ENCODE measurements at places on chromosomes 1 and 21.

- no peak for DNase-seq
Observed at GRCh38 chr1:20625176-20626097, 7.8 kb upstream of the PINK1 start.

- DNase-seq = no peak
Observed at GRCh38 chr1:7594714-7595295, 176.3 kb upstream of the VAMP3 start.

DNA sequence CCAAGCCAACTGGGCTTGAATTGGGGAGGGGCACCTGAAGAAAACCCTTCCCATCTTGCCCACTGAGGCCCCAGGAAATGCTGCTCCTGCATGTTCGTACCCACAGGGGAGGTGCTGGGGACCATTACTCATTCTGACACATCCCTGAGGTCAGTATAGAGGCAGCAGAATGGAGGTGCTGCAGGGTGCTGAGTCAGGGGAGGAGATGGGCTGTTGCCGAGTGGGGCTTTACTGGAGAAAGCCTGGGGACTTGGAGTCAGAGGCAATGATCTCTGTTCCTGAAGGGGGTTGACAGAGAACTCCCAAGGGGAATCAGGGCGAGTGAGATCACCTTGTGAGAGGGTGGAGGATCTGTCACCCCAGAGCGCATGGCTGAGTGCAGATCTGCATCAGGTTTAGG, 40.2 kb upstream of the KCNA10 start:
- no peak for DNase-seq

DNA sequence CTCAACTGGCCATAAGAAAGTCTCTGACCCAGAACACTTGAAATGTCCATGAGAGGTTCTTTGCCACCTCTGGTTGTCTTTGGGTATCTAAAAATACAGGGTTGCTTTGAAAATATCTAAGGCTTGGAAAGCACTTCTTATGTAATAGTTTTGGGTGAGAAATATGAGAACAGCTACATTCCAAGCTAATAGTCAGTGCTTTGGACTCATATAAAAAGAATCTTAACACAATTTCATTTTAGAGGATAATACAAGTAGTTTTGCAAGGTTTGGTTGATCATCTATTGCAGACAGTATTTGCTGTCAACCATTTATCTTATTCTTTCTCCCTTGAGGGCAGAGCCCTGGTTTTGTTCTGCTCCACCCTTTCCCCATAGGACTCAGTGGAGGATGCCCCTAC, 207.5 kb downstream of the KCNK2 start:
- DNase-seq = no peak

DNA sequence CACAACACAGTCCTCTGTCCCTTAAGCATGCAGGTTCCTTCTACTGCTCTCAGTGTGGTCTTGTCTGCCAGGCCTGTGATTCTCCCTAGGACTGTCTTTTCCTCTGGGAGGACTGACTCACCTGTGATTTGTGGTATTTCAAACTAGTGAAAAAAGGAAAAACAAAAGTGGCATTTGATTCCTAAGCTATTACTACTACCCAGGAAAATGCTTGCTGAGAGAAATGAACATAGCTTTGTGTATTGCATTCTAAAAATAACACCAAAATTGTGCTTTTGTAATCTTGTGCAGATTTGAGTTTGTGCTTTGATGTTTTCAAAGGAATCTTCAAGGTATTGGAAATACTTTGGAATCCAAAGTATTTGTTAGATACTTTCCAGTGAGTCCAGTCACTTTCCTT, 57.0 kb downstream of the GPR161 start:
- DNase-seq = no peak

- DNase-seq = no peak
Observed at GRCh38 chr1:56774067-56774609, 45.1 kb downstream of the FYB2 start.

DNA sequence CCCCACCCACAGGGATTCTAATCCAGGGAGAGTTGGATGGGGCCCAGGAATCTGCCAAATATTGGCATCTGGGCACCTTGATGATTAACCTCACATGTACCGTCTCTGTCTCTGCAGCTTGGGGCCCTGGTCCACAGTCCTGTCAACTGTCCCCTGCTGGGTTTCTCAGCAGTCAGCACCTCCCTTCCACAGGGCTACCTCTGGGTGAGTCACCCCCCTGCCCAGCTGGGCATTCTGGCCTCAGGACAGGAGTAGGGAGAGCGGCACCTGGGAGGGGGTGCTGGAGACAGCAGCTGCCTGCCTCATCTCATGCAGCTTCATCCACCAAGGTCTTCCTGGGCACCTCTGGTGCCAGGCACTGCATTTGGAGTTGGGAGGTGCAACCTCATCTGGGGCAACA, 100.6 kb upstream of the ACTL8 start:
- no peak for DNase-seq

GRCh38 chr1:3495776-3496745, 41.6 kb downstream of the ARHGEF16 start:
- no peak for DNase-seq

DNA sequence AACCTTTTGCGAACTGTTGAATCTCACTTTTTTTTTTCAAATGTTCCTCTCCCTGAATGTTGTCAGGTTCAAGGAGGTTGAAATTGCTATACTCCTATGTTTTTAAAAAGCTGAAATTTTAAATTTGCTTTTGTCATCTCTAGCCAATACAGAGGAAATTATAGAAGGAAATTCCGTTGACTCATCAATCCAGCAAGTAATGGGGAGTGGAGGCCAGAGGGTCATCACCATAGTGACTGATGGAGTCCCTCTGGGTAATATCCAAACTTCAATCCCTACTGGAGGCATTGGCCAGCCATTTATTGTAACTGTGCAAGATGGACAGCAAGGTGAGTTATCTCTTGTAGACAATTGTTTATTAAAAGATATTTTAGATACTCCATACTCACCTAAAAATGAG, 36.3 kb downstream of the GABPB2 start:
- DNase-seq = no peak

DNA sequence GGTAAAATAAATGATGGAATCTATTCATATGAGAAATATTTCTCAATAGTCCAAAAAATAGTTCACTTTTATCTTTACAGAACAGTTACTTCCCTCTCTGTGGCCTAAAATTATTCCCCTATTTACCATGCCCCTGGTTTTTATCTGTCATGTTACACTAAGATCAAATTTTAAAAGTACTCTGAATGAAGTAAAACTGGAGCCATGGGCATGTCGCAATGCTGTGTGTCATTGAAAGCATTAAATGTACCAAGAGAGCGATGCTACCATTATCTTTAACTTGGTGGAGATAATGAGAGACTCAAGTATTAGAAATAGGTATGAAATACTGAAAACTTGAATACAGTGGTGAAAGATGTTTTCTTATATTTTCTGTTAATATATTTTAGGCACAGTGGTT, 146.2 kb downstream of the KCNT2 start:
- DNase-seq = no peak

DNA sequence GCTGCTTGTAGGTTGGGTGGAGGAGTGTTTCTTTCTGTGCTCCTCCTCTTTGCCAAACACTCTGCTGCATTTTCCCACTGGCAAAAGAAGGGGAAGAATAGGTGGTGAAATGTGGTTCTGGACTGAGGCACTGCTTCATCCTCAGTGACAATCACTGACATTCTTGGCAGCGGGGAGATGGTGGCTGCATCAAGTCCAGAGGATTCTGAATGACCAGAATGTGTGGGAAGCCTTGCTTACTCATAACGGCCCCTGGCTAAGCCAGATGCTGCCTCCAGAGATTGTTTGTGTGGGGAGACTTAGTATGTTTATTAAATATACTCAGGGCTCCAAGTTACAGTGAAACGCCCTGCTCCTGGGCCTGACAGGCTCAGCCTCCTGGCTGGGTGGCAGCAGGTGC, 160.3 kb downstream of the CACNA1E start:
- DNase-seq = no peak

GRCh38 chr1:89762386-89762778, 58.5 kb upstream of the LRRC8D start:
- no peak for DNase-seq

DNA sequence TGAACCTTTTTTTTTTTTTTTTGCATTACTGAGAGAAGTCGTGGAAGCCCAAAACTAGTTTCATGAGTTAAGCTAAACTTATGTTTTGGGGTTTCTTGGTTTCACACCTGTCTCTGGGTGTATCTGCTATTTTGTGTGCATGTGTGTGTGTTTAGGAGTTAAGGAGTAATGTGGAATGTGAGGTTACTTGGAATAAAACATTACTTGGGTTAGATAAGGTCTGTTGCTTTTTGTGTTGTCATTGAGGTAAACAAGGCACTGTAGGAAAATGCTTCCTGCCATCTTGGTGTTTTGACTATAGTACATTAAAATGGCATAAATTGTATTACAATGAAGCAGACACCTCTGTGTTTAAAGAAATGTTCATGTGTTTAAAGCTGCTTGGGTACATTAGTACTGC, 2.9 kb downstream of the TENT5C start:
- DNase-seq = no peak

DNA sequence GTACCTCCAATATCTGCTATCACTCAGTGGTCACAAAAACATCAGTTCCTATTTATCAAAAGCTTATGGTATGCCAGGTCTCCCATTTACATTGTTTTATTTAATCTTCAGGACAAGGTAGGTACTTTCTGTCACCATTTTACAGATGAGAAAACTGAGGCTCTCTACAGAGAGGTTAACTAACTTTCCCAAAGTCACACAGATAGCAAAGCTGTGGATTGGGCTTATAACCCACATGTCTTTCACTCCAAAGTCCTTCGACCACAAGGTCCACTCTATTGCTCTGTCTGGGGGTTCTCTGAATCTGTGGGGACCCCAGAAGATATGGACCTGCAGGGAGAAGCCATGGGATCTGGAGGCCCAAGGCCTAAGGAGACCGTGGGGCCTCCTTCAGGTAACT, 26.6 kb upstream of the EPS8L3 start:
- no peak for DNase-seq

DNA sequence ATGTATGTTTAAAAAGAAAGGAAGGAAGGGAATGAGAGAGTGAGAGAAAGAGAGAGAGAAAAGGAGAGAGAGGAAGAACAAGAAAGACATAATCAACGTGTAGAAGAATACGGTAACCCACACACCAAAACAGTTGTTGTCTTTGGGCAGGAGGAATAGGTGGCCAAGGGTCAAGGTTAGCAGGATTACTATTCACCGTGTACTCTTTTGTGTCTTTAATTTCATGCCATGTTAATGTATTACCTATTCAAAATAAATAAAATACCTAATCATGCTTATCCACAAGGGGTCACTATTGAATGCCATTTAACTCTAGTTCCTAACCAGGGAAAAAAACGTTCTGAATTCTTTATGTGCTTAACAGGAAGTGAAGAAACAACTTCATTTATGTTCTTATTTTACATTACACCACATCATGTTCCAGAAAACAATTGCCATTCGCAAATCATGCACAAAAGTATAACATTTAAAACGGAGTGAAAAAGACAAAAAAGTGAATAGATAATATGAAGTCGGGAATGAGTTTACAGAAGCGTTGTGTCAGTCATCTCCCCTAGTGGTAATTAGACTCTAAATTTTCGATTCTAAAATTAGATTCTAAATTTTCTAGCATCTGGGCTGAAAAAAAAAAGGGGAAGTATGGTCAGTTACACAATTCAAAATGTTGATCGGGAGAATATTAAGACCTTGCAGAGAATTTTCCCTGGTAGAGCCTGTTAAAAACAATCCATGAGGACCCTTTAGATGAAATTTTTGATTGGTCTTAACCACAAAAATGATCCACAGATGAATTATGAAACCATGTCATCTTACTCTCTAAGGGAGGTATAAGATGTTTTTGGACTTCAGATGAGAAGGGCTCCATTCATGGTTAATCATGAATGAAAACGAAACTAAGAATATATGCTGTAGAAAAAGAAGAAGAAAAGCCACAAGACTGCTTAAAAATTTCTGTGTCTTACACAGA, 700 bp upstream of the KMO start:
- DNase-seq = no peak

DNA sequence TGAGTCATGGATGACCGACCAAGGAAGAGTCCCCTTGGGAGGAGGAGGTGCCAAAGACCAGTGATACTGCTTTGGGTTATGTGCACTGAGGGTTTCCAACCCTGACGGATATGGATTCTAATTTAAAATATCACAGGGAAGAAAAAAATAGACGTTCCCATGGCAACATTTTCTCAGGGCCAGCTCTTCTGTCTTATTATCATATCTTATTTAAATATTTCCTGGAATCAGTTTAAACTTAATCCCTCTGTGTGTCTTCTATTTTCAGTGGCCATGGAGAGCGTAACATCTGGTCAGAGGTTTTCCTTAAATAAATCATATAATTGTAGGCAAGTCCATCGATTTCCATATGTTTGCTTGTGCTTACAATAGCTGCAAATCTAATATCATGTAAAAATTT, 205.4 kb upstream of the FMN2 start:
- DNase-seq = no peak

DNA sequence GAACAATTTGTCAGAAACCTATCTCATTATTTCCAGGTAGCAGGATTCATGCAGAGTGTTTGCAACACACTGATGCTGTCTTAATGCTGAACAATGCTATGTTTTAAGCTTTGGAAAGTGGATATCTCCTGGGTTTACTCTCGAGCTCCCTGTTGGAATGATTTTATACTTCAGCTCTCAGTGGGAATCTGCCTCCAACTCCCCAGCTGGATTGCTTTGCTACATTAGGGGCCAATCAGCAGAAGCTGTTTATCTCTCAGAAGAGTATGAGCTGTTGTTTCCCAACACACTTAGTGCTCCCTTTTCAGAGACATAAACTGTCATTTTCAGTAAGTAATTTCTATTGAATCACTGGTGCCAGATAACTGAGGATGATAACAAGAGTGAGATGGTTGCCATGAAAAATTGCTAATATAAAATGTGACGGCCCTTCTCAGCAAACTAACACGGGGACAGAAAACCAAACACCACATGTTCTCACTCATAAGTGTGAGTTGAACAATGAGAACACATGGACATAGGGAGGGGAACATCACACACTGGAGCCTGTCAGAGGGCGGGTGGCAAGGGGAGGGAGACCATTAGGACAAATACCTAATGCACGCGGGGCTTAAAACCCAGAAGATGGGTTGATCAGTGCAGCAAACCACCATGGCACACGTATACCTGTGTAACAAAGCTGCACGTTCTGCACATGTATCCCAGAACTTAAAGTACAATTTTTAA, 265.9 kb upstream of the RUNX1 start:
- no peak for DNase-seq

- peak; percentile 31 for DNase-seq
Observed at GRCh38 chr1:155977690-155978324, 540 bp downstream of the ARHGEF2 start.

- no peak for DNase-seq
Observed at GRCh38 chr1:243313635-243314536, 58.0 kb downstream of the SDCCAG8 start.

GRCh38 chr21:45983981-45984551, 2.5 kb downstream of the COL6A1 start:
- DNase-seq = no peak

DNA sequence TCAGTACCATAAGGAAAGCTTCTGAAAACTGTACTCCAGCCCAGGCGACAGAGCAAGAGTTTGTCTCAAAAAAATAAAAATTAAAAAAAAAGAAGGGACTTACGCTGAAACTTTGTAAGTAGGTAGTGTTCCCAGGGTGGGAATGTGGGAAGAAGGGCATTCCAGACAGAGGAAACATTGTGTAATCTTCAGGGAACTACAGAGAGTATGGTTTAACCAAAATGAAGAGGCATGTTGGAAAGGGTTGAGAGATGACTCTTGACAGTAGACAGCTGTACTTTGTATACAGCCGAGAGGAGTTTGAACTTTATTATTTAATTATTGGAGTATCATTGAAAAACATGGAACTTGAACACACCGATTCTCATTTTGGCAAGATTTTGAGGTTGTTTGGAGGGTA, 43.0 kb downstream of the PPP2R5A start:
- DNase-seq = no peak

GRCh38 chr1:108884968-108885367, 8.2 kb downstream of the GPSM2 start:
- DNase-seq = no peak

All from stimulated activated CD8-positive, alpha-beta memory T cell treated with anti-CD3 and anti-CD28 coated beads, Interleukin-7, amount 100 ng/mL, for 1 hour (primary cell).